Suppressor macrophage treated with lipopolysaccharide for 4 hours (primary cell): ENCODE measurements at places on chromosomes 2 and 18.

DNA sequence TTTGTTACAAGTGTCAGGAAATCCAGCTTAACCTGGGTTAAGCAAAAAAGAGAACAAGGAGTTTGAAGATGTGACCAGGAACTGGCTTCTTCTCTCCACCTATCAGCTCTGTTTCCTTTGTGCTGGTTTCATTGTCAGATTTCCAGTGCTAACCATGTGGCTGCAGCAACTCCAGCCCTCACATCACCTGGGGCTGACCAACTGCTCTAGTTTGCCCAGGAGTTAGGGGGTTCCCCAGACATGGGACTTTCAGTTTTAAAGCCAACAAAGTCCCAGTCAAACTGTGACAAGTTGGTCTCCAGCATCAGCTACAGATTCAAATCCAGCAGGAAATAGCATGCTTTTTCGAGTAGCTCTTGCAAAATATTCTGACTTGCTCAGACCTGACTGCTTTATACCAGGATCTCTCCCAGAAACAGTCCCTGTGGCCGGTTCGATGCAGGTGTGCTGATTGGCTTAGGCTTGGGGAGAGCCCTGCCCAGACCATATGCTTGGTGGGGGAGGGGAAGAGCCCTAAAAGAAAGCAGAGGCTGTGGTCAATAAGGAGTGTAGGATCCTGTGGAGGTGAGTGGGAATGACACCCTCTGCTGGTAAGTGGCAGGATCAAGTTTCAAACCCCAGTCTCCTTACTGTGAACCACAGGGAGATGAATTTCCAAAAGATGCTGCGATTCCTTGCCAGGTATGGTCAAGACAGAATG is 49.5 kb downstream of the KCNE4 start:
- peak; percentile 13 for DNase-seq

DNA sequence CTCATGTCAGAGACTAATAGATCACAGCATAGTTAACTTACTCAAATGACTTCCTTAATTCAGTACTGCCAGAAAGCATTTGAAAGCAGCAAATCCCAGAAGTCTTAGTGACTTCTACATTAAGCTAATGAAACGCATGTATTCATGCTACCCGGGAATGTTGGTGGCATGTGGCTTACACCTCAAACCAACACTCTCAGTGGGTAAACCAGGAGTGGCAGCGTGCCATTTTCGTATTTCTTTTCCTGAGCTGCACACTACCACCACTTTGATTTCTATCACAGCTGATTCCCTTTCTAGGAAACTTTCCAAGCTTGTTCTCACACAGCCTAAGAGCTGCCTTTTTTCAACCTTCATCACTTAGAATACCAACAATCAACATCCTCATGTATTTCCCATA is 646.6 kb downstream of the NRXN1 start:
- DNase-seq: no peak

GRCh38 chr2:62471816-62472215 is 34.2 kb downstream of the TMEM17 start:
- DNase-seq: no peak

DNA sequence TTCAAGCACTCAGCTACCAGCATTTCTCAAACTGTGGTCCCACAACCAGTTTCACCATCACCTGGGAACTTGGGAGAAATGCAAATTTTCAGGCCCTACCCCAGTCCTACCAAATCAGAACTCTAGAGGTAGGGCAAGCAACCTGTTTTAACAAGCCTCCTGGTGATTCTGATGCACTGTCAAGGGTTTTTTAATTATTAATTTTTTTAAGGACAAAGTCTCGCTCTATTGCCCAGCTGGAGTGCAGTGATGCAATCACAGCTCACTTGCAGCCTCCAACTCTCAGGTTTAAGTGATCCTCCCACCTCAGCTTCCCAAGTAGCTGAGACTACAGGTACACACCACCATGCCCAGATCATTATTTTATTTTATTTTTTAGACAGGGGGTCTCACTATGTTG is 7.8 kb downstream of the ACMSD start:
- DNase-seq: no peak

GRCh38 chr2:149744865-149745264 is 157.3 kb upstream of the MMADHC start:
- no peak for DNase-seq

DNA sequence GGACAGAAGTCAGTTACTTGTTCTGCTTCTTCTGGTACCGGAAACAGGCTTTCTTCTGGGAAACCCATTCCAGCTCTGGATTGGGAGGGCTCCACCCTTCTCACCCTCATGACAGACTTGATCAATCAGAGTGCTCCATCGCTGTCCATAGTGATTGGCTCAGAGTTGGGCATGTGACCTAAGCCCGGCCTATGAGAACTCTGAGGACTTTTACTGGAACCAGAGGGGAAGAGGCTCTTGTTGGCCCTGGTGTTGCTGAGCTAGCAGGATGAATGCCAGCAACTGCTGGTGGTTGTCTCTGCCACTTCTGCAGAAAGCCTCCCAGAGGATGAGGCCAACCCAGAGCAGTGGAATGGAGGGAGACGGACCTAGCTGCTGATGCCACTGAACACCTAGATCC is 33.3 kb downstream of the TMEM37 start:
- DNase-seq: no peak

DNA sequence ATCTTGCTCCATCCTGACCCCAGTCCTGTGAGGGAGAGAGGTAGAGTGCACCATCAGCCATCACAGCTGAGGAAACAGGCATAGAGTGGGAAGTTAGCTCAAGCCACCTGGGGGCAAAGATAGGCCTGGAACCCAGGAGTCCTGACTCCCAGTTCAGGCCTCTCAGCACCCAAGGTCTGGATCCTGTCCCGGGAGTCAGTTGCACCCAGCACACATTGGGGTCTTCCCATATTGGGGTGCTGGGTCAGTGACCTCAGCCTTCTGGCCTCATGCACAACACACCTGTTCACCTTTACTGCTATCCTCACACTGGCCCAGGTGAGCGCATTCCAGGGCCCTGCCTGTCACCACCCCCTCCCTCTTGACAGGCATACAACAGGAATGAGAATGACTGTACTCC is 24.7 kb downstream of the ST8SIA5 start:
- no peak for DNase-seq

DNA sequence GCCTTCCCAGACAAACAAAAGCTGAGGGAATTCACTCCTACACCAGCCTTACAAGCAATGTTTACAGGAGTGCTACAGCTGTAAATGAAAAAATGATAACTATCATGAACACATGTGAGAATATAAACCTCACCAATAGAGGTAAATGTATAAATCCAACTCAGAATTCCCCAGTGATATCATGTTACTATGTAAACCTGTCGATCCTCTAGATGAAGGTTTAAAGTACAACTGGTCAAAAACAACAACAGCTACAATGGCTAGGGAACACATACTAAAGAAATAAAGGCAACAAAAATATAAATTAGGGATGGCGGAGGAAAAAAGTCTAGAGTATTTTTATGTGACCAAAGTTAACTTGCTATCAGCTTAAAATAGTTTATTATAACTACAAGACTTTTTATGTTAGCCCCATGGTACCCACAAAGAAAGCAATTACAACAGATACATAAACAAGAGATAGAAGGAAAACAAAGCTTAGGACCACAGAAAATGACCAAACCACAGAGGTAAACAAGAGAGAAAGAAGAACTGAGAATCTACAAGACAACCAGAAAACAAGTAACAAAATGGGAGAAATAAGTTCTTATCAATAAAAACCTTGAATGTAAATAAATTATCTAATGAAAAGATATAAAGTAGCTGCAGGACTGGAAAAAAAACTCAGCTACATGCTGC is 8.3 kb downstream of the CERKL start:
- no peak for DNase-seq

- DNase-seq: no peak
These were observed 14.6 kb downstream of the RNU4ATAC start for GRCh38 chr2:121545257-121545656.

DNA sequence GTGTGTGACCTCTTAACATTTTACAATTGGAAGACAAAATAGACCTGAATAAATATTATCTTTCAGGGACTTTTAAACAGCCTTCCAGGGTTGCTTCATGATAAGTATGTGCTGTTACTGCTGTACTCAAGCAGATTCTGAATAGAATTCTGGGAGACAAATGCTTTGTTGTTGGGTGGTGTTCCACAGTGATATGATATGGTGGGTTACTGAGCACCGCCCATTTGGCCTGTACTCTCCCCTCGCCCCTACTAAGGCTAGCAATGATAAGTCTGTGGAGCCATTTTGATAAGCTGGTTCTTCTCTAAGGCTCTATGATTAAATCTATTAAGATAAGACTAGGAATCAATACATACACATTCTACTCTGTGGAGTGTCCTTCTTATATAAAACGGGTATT is 89.8 kb upstream of the ITGA4 start:
- no peak for DNase-seq

GRCh38 chr2:184326066-184326465 is 272.3 kb upstream of the ZNF804A start:
- DNase-seq: no peak

DNA sequence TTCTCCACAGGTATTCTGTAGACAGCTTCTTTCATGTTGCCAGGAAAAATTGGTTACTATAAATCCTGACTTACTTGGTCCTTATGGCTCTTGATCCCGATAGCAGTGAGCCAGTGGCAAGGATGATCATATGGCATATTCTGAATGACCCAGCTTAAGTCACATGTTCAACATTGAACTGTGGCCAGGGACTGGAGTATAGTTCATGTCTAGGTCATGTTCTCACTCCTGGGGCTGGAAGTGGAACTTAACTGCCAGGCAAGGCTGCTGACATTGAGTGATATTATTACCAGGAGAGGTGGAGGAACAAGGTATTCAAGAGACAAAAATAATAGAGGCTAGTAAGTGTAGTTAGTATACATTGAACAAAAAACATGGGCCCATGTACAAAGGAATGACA is 26.2 kb downstream of the R3HDM1 start:
- DNase-seq: no peak

DNA sequence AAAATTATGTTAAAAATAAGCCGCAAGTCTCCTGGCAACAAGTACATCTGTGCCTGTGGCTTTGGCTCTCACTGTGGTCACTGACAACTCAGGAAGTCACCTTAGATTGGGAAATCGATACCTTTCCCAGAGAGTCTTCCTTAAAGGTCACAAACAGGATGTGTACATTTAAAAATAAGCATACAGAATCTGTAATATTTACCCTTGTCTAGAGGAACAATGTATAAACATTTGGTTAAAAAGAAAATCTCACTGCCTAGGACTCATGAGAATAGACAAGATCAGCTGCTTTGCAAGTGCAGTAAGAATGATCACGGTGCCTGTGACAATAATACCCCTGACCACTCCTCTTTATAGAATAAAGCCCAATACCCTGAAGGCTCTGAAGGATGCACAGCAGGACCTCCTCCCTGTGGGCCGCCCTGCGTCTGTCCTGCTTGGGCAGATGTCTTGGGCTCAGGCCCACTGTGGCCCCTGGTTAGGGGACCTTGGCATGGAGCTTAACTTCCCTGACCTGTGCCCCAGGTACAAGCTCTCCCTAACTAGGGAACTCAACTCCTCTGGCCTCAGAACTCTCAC is 98.0 kb upstream of the MGAT4A start:
- no peak for DNase-seq

GRCh38 chr18:49898421-49898820 is 85.1 kb upstream of the ACAA2 start:
- DNase-seq: peak; percentile 51

DNA sequence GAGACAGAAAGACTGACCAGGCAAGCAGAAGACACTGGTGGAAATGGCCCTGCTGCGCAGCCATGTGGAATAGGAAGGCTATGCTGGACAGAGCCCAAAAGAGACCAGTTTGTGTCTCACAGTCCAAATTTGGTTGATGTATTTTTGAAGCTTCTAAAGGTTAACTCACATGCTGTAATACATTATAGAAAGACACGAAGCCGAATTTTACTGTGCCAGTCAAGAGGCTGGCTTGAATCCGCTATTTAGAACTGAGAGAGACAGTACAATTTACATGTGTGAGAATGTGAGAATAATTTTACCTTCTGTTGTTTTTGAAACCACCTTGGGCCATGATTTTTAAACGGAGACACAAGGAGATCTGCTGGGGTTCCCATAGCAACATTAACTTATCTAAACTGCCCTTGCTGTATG is 113.6 kb downstream of the METTL8 start:
- DNase-seq: no peak

- no peak for DNase-seq
These were observed 124.7 kb upstream of the CTAGE1 start for GRCh38 chr18:22542406-22542835.

DNA sequence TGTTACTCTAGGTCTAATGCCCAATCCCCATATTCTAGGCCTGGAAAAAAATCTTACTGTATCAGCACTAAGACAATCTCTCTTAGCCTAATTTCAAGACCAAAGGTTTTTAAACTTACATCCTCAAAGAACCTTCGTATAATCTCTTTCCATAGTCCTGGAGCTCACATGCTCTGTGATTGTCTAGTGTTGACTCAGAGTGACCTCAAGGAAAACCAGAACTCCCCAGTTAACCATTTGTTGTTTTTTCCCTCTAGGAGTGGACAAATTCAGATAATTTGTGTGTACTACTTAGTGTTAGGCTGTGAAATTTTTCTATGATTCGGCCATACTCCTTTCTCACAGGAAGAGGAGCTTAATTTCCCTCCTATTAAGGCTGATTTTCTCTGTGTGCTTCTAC is 536.1 kb downstream of the SLC4A3 start:
- no peak for DNase-seq

DNA sequence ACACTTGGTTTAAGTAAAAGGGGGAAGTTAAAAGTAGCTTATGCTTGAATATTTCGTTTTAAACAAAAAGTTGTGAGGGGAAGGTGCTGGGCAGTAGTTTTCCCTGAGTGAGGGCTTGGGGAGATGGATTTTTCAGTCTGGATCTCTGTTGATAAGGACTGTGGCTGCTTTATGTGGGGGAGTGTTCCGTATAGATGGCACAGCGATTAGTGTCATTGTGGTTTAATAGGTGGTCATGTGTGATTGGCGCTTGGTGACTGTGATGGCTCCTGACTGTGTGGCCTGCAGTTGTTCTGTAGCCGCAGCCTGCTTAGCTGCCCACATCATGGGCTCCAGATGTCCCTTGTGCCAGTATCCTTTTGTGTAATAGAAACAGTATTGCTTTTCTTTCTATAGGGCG is 156.2 kb downstream of the WDSUB1 start:
- DNase-seq: peak; percentile 26

DNA sequence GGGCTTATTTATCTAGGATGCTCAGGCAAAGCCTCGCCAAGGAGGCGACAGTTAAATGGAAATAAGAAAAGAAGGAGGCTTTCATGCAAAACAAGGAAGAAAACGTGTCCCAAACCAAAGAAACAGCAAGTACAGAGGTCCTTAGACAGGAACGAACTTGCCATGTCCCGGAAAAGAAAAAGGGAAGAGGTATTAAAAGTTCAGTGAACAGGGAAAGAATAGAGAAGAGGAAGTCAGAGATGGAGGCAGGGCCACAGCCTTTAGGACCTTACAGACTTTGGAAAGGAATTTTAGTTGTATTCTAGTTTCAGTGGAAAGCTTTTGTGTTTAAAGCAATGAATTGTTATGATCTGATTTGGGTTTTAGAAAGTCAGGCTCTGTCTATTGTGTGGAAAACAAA is 22.1 kb downstream of the IKZF2 start:
- DNase-seq: peak; percentile 38

DNA sequence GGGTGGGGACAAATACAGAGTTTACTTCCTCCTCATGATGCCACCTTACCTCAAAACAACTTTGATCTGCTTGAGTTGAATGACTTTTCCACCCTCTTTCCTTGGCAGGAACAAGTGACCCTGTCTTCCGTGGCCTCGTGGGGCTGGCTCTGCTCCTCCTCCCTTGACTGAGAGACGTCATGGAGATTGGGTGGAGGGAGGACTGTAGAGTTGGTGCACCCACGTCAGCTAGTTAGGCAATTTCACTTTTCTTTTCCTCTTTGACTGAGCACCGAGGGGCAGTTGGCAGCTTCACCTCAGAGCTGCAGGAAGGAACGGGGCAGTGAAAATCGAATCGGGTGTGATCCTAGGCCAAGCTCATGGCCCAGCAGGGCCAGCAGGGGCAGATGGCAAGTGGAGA is at the start of gene SP140:
Gene SP140, plus strand, starts transcription at position 251 of the 400 bp plus-strand sequence. Its CDS starts 109 bp downstream, at position 360.
- peak; percentile 92 for DNase-seq
